ENCODE measurements at places on chromosomes 4 and X.

DNA sequence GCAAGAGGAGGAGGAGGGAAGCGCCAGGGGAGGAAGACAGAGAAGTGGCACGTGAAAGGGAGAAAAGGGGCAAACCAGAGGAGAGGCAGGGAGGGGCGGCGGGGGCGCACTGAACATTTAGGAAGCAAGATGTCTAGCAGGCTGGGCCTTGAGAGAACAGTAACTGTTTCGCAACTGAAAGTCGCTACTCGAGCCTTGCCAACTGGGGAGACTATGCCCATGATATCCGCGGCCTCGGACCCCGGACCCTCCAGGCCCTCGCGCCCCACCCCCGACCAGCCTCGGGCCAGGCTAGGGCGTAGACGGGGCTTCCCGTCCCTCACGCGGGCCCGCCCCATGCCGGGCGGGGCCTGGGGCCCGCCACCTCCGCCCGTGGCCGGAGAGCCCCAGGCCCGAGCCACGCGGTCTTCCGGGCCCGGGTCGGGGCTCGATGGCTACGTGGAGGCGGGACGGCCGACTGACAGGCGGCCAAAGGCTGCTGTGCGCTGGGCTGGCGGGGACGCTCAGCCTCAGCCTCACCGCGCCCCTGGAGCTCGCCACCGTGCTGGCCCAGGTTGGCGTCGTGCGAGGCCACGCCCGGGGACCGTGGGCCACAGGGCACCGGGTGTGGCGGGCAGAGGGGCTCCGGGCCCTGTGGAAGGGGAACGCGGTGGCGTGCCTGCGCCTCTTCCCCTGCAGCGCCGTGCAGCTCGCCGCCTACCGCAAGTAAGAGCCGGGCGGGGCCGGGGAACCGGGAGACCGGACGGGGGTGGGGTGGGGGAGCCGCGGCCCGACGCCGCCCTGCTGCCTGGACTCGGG, at the start of gene SLC25A43:
SLC25A43 (plus strand) TSS at position 363 of the 798 bp plus-strand sequence; CDS start at position 431, 68 bp downstream.
- no peak for DNase-seq

DNA sequence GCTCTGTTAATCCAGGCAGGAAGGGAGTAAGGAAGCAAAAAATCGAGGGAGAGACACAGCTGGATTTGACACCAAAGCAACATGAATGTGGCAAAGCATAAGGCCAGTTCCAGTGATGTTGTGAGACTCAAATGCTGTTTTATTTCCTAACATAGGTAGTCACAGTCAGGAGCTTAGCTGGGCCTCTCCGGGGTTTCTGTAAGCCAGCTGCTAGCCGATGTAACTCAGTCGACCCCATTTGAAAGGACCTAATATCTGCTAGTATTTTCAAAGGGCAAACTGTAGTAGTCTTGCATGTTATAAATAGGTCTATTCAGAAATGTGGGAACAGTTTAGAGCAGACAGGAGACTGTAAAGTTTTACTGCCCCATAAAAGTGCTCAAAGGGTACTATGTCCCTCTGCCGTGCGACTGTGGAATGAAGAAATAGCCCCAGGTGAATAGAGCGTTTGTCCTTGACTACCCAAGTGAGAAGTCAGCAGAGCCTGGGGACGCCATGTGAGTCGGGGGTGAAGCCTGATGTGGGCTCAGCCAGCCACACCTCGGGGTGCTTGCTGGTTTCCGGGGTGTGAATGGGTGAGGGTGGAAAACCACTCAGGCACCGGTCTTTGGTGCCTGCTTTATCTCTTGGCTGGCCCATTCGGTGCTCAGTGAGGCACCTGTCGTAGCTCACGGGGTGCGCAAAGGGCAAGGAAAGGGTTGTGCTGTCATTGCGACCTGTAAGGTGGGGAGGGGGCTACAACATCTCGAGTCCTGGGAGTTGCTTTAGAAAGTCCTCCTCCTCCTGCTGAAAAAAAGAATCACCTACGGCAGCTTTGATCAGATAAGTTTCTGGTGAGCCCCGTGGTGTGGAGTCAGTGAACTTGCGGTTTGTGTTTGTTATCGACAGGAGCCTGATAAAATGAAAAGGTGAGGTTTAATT, 745 bp downstream of the TRIM2 start:
- no peak for DNase-seq

- DNase-seq: no peak
Observed at GRCh38 chr4:77040854-77041725, 34.7 kb downstream of the CCNI start.

DNA sequence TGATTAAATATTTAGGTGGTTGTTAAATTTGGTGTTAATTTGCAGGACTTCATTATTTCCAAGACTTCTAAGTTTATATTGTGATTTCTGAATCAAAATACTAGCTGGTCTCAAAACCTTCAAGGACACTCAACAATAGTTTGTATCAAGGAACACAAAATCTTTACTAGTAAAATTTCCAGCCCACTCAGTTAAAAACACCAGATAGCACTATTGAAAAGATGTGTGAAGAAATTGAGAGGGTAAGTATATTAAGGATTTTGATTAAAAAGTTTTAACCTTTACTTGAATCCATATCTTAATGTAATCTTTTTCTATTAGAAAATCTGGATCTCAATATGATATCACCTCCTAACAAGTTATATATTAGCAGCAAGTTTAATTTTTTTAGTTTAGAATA, 89.3 kb upstream of the UGT8 start:
- no peak for DNase-seq

- DNase-seq: no peak
Observed at GRCh38 chr4:130424211-130424610, 1328.3 kb downstream of the C4orf33 start.

GRCh38 chr4:38868059-38868960, 704 bp downstream of the FAM114A1 start:
- no peak for DNase-seq

- no peak for DNase-seq
Observed at GRCh38 chr4:71604785-71605184, 179.1 kb downstream of the GC start.

DNA sequence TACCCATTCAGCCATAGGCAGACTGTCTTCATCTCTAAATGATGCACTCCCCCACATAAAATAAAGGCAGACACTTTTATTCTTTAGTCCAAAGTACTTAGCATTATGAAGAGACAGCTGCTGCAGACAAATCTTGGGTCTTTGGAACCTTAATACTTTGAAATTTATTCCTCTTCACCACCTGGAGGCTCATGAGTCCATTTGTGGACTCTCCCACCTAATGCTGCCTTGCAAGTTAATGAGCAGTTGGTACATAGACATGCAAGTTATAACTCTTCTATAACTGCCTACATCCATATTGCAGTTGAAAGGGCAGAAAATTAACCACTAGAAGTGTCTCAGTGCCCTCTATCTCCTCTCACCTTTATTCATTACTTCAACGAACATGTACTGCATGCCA, 118.6 kb upstream of the CPEB2 start:
- DNase-seq: no peak

DNA sequence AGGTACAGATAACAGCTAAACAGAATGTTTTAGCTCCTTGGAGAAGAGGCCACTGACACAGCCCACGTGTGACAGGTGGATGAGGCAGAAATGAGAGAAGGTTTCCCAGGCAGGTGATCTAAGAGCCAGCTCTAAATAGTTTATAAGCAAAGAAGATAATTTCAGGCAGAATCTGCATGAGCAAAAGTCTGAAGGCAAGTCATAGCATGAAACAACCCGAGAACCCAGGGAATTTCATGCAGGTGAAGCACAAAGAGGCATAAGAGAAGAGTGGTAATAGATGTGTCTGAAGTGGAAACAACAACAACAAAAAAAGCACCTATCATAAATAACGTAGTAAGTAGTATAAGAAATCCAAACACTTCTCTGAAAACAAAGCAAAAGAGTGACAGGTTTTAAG, 275.8 kb upstream of the CPEB2 start:
- no peak for DNase-seq

- peak; percentile 23 for DNase-seq
Observed at GRCh38 chr4:107666134-107666533, 53.9 kb downstream of the PAPSS1 start.

- DNase-seq: no peak
Observed at GRCh38 chrX:114015966-114016365, 567.9 kb upstream of the HTR2C start.

DNA sequence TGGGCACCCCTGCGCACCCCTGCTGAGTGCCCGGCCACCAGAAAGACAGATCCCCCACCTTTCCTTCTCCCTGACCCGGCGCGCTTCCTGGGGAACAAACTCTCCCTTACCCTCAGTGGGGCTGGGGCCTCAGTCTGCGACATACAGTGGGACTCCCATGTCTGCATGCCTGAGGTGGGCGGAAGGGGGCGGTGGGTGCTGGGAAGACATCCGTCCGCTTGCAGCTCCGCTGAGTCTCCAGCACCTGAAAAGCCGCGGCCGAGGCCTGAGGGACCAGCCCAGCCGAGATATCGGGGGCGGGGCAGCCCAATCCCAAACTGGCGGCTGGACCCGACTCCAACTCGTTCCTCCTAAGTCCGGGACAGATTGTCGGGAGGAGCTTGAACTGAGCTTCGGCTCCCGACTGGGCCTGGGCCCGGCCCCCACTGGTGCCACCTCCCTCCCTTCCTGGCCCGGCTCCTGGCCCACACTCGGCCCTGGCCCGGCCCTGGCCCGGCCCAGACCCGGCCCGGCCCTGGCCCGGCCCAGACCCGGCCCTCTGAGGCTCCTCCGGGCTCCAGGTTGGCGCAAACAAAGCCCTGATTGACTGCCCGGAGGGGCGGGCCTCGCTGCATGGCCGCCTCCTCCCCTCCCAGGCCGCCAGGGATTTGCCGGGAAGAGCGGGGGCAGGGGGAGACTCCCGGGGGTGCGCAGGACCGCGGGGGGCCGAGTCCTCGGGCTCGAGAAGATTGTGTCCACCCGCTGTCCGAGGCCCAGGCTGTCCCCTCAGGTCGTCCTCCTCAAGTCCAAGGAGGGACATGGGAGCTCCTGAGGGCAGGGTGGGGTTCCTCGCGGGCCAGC, 877 bp upstream of the SLC16A2 start:
- no peak for DNase-seq

DNA sequence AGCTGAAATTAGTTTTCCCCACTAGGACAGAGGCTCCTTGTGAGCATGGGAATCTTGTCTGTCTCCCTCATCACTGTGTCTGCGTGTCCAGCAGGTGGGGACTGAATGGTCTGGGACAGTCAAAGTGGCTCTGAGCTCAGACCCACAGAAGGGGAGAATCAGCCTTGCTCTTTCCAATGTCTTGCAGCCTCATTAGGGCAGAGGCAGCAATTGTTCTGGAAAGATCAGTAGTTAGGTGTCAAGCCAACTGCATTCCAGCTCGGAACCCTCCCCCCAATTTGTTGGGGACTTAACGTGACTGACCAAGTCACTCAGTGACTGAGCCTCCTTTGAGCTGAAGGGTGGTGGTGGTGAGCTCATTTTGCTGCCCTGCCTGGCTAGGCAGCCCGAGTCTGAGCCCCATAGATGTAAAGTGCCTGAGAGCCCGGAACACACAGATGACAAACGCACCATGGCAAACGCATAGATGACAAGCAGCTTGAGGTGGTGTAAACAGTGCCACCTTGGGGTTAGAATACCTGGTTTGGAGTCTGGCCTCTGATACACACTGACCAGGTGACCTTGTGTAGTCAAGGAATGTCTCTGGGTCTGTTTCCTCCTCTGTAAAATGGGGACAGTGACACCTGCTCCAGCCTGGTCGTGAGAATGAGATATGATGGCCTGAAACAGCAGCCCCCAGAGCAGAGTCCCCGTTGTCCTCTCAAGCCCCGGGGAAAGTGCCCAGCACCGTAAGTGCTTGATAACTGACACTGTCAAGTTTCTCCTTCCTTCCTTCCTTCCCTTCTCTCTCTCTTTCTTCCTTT, 2.7 kb upstream of the SORCS2 start:
- no peak for DNase-seq

GRCh38 chrX:39226251-39226650, 425.0 kb downstream of the MID1IP1 start:
- no peak for DNase-seq

- no peak for DNase-seq
Observed at GRCh38 chr4:176393306-176394013, 73.7 kb downstream of the SPCS3 start.

DNA sequence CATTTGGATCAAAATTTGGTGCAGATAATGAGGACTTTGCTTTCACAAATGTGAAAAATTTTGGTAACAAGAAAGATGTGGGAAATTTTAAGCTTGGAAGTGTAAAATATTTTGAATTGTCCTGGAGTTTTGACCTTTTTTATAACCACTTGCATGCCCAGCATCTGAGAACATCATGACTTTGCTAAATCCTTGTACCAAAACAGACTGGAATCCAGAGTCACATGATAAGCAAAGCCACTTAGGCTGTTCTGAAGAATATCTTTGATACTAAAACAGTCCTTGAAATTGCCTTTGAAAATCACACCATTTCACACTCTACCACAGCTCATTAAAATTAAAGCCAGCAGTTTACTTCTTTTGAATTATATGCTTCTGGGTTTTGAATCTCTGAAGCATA, 2.5 kb upstream of the PPM1K start:
- DNase-seq: no peak

- DNase-seq: no peak
Observed at GRCh38 chr4:133638751-133639150, 489.7 kb downstream of the PCDH10 start.

DNA sequence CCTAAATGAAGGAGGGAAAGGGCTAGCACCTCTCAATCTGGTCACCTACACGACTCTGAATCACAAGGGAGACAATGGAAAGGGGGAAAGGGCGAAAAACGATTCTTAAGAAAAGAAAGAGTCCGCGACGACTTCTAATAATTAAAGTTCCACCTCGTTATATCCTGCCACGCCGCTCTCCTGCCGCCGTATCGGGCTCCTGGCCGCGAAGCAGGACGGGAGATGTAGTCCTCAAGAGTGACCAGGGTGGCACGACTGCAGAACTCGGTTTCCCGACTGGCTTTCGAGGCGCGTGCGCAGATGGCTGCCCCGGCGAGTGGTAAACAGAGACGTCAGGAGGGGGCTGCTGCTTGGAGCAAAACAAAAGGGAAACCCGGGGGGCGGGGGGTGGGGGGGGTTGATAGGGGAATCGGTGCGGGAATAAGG, at the start of gene FOXO4:
FOXO4 (plus strand) TSS at position 297 of the 426 bp plus-strand sequence. CDS start 678 bp downstream, outside the sequence.
- DNase-seq: peak; percentile 58

- DNase-seq: no peak
Observed at GRCh38 chrX:65783746-65784145, 116.3 kb downstream of the MSN start.

GRCh38 chrX:154021131-154021611, 1.5 kb upstream of the IRAK1 start:
- no peak for DNase-seq

DNA sequence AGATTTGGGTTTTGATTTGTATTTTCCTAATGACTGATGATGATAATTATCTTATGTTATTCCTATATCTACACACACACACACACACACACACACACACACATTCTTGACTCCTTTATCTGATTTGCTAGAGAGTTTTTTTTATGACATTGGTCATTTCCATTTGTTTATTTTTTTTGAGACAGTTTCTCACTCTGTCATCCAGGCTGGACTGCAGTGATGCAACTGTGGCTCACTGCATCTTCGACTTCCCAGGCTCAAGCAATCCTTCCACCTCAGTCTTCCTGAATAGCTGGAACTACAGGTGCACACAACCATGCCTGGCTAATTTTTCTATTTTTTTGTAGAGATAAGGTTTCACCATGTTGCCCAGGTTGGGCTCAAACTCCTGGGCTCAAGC, 6.7 kb downstream of the ZNF81 start:
- no peak for DNase-seq

DNA sequence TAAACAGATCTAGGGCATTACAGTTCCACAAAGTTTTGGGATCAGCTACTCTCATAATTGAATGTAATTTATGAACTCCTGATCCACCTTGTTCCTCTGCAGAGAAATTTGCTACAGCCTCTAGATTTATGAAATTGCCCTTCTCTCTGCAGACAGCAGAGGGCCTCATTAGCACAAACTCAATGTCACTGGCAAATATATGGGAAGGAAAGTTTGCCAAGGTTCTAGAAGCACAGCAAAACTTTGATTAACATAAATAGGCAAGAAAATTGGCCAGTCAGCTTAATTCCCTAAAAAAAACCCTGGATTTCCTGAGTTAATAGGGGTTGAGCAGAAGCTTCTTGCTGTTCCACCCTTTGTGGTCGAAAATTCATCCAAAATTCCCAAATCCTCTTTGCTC, 31.5 kb downstream of the PRPS1 start:
- DNase-seq: peak; percentile 28

Data from NCI-H446 treated with DMSO at 0.1 percent for 48 hours (cell line).